ENCODE measurements at places on chromosomes 7 and 10.

DNA sequence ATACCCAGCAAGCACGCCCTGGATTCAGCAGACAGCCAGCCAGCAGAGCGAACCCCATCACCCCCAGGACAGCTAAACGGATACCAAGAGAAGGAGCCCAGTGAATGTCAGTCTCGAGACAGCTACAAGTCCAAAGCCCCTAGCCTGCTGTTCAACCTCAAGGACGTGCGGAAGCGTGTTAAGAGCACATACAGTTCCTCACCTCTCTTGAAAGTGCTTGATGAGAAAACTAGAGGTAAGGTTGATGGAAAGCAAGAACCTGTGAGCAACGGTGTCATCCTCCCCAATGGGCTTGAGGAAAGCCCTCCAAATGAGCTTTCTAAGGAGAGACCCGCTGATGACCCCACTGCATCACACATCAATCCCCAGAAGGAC lies 24.9 kb downstream of the C10orf71 start:
- DNase-seq = no peak

- peak; percentile 84 for DNase-seq
These were observed 7.5 kb upstream of the EBF3 start for GRCh38 chr10:129971381-129972144.

DNA sequence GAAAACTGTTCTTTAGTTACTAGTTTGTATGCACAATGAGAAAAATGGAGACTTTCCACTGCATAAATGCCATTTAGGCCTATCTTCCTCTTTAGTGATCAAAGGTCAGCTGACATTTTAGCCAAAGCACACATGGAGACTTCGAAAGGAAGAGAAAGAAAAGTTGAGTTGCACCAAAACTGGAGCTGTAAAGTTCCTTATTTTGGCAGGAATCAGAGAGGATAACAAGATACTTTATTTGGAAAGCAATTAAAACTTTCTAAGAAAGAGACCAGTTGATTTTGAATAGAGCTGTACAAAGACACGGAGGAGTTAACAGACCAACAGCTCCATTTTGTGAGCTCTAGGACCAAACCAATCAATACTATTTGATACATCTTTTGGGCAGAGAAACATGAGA lies 14.2 kb downstream of the ENTPD7 start:
- no peak for DNase-seq

GRCh38 chr10:37754538-37755323 lies 102.7 kb downstream of the ZNF248 start:
- DNase-seq = peak; percentile 38

GRCh38 chr10:59366290-59366689 lies 3.9 kb upstream of the FAM13C start:
- DNase-seq = no peak

All from hematopoietic multipotent progenitor cell treated with erythropoietin and hydrocortisone succinate and interleukin-3 and kit ligand, for 4 days (in vitro differentiated cells).